Lower leg skin (tissue), 4 donors: ENCODE measurements at places on chromosomes 5 and 9.

GRCh38 chr5:109589986-109590385 lies 99.7 kb upstream of the MAN2A1 start:
- no peak for DNase-seq

DNA sequence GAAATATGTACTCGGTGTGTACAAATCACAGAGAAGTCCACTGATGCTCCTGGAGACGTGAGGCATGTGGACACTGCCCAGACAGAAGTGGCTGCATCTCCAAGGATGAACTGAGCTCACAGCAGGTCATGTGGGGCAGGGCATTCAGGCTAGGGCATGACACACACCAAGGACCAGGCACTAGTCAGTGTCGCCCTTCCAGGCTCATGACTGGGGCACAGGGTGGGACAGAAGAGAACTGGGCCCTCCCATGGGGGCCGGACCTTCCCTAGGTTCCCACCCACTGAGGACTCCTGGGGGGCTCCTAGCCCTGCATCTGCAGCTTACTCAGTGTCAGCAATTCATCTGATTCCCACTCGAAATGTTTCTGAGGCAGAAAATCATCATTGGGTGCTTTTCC lies 256.8 kb upstream of the IRX4 start:
- no peak for DNase-seq

DNA sequence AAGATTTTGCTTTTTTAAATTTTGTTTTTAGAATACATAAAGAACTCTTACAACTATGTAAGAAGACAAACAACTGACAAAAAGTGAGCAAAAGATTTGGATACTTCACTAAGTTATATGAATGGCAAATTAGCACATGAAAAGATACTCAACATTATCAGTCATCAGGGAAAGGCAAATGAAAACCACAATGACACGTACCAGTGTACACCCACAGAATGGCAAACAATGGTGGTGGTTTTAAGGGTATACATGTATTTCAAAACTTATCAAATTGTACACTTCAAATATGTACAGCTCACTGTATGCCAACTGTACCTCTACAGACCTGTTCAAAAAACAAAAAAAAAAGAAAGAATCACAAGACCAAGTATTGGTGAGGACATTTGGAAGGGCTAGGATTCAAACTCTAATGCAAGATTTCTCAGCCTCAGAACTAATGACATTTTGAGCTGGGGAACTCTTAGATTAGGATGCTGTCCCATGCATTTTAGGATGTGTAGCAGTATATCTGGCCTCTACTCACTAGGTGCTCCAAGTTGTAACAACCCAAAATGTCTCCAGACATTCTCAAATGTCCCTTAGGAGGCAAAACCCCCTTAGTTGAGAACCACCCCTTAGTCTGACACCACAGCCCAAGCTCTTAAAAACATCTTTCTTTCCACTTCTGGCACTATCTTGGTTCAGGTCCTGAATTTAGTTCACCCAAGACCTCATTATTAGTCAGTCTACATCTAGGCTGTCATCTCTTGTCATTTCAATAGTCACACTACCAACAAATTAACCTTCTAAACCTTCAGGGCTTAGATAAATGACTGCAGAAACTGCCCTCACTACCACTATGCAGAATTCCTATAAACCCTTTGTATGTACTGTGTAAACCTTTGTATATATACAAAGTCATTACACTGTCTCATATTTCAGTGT lies 9.7 kb downstream of the SCAI start:
- DNase-seq = no peak

GRCh38 chr9:653421-653820 lies 188.1 kb upstream of the DMRT1 start:
- no peak for DNase-seq

DNA sequence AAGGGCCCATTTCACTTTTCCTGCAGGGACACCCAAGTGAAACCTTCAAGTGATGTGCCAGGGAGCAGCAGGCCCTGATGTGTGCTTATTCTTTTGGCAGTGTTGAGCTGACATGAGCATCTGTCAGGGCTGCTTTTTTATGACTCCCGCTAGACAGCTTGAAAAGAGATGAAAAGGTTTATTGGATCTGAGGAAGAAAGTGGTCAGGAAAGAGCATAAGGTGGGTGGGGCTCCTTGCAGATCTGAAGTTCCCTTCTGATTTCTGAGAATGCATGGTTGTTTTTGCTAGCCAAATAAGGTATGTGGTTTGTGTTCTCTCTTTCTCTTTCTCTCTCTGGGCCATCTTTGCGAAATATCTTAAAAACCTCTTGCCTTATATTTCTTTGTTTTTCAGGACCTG lies 316.1 kb downstream of the DMRT2 start:
- no peak for DNase-seq

- no peak for DNase-seq
These were observed 255.2 kb downstream of the ARHGAP26 start for GRCh38 chr5:143025376-143025775.

DNA sequence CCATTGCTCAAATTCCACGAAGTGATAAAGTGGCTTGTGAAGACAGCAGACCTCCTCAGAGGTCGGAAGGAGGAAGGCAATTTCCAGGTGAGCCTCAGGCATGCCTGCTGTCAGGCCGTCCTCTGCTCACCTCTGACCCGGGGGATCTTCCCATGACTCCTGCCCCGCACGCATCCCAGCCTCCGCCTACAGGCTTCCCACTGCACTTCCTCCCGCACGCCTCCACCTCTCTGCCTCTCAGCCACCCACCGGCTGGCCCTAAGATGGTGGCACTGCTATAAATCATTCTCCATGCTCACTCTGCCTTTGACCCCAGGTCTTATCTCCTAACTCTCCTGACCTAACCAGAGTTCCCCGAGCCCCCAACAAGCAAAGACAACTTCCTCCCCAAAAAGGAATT lies 49.4 kb upstream of the DNAH5 start:
- no peak for DNase-seq

- no peak for DNase-seq
These were observed 97.2 kb upstream of the CPEB4 start for GRCh38 chr5:173790836-173791546.

DNA sequence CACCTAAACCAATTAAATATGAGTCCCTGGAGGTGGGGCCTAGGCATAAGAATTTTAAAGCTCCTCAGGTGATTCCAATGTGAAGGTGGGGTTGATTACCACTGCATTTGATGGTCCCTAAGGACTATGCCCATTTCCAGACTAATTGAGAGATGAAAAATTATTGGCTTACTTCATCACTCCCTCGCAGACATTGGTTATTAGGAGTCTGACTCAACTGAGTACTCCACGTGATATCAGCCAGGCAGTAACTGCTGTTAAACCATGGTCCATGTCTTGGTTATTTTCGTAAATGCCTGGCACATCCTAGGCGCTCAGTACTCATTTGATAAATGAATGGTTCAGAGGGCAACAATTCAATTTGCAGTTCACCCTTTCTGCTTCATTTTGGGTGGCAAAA lies 54.5 kb downstream of the PUM3 start:
- no peak for DNase-seq

- no peak for DNase-seq
These were observed 12.9 kb upstream of the ERBIN start for GRCh38 chr5:65913519-65913918.

DNA sequence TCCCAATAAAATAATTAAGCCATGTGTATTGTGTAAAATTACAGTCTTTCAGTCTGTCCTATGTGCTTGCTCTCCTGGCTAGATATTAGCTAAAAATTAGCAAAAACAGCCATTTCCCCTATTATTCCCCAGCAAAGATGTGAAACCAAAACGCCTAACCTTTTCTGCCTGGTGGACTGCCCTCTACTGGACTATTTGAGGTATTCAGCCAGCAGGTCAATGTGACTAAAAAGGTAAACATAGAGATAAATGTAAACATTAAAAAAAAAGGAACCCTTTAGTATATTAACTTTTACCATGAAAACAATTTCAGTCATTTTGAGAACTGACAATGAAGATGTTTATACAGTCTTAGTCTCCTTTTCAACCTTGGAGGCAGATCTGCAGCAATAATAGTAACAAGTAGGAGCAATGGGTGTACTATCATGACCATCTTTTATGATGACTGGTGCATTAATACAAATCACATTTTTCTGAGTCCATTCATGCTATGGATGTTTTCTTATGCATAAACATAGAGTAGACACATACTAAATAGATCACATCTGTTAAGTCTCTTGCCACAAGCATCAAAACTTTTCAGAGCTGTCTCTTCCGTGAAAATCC lies 10.1 kb downstream of the ATG12 start:
- DNase-seq = no peak

- DNase-seq = no peak
These were observed 77.5 kb downstream of the GNAQ start for GRCh38 chr9:77954013-77954665.

- no peak for DNase-seq
These were observed 597 bp downstream of the SPATA31E1 start for GRCh38 chr9:87883274-87883673.

GRCh38 chr9:124739360-124739759 lies 31.8 kb downstream of the NR6A1 start:
- DNase-seq = no peak

- no peak for DNase-seq
These were observed 127.7 kb upstream of the PPP1R2B start for GRCh38 chr5:156722358-156722757.

DNA sequence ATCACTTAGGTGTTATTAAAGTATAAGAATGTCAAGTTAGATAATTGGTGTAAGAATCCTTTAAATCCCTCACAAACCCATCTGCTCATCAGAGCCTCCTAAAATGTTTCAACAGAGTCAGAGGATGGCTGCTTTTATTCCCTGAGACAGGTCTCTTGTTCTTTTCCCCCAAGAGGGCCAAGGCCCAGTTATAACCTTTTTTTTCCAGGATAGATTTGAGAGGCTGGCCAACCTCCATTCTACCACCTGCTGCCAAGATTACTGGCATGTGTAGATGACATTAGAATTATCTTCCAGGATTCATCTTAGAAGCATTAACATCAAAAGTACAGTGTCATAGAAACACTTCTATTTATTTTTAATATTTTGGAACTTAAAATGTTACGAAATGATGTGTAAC lies 305.1 kb downstream of the TRPM3 start:
- no peak for DNase-seq

GRCh38 chr9:20512636-20513035 lies 109.7 kb downstream of the MLLT3 start:
- no peak for DNase-seq

DNA sequence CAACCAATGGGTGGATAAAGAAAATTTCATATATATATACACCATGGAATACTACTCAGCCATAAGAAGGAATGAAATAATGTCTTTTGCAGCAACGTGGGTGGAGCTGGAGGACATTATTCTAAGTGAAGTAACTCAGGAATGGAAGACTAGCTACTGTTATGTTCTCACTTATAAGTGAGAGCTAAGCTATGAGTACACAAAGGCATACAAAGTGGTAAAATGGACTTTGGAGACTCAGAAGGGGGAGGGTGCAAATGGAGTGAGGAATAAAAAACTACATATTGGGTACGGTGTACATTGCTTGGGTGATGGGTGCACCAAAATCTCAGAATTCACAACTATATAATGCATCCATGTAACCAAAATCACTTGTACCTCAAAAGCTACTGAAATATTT lies 67.2 kb upstream of the RUSC2 start:
- DNase-seq = no peak

DNA sequence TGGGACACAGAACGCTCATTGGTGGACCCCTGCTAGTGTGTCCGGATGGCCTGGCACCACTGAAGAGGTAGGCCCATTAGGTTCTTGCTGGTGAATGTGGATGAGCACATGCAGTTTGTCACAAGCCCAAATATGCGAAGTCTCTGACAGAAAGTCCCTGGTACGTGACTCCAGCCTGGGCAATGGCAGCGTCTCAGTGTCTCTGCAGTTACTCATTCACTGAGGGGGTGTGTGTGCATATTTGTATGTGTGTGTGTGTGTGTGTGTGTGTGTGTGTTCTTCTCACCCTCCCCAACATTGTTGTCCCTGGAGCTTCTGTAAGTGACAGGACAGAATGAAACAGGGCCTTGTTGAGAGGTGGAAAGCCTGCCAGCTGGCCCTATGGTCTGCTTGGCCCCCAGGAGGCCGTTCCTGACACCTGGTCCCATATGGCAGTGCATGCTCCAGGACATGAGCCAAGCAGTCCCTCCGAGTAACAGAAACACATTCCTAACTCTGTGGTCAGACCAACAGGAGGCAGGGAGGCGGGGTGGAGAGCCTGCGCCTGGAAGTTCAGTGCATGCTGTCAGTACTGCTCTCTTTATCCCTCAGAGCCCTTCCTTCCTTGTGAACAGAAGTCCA lies 169.9 kb downstream of the SLC28A3 start:
- peak; percentile 86 for DNase-seq

GRCh38 chr5:151550146-151550545 lies 41.0 kb downstream of the FAT2 start:
- no peak for DNase-seq

GRCh38 chr5:116452774-116453368 lies 121.8 kb downstream of the SEMA6A start:
- DNase-seq = no peak

- no peak for DNase-seq
These were observed 88.8 kb upstream of the SH3GL2 start for GRCh38 chr9:17490110-17490509.

- DNase-seq = no peak
These were observed 19.7 kb downstream of the TRIM14 start for GRCh38 chr9:98099346-98099745.

- no peak for DNase-seq
These were observed 167.2 kb upstream of the HMHB1 start for GRCh38 chr5:143644727-143645126.

- DNase-seq = no peak
These were observed 23.5 kb upstream of the SSBP2 start for GRCh38 chr5:81774374-81774773.

- no peak for DNase-seq
These were observed 6.6 kb upstream of the RASGRF2 start for GRCh38 chr5:80953587-80953986.

DNA sequence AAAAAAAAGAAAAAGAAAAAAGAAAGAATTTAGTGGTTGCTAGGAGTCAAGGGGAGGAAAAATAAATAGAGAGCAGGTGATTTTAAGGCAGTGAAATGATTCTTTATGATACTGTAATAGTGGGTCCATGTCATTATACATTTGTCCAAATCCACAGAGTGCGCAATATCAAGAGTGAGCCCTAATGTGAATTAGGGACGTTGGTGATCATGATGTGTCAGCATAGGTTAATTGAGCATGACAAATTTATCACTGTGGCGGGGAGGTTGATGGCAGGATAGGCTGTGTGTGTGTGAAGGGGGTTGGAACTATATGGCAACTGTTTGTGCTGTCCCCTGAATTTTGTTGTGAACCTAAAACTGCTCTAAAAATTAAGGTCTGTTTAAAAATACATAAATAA lies 357.8 kb downstream of the ICE1 start:
- no peak for DNase-seq

- no peak for DNase-seq
These were observed 13.2 kb upstream of the ICE1 start for GRCh38 chr5:5409151-5409810.

- no peak for DNase-seq
These were observed 180.2 kb upstream of the EGFLAM start for GRCh38 chr5:38078161-38078560.

GRCh38 chr9:114207034-114207810 lies 51.9 kb downstream of the COL27A1 start:
- DNase-seq = no peak

DNA sequence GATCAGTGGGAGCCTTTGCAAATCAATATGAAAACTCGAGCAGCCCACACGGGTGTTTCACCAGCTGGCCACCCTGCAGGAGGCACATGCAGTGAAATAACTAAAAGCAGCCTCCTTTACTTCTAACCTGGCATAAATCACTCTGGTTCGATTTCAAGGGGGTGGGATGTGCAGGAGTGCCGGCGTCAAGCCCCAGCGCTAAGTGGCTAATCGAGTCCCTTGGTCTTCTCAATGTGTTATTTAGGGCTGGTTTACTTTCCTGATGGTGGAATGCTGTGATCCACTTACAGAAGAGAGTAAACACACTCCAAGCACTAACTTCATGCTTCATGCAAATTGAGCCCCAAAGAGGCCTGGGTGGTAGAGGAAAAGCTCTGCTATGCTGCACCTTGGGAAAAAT lies 109.4 kb downstream of the TMEM174 start:
- DNase-seq = no peak
